ENCODE measurements at places on chromosomes 12 and 14.

- DNase-seq = no peak
Measured at GRCh38 chr14:45650754-45651153, 397.8 kb upstream of the MIS18BP1 start.

DNA sequence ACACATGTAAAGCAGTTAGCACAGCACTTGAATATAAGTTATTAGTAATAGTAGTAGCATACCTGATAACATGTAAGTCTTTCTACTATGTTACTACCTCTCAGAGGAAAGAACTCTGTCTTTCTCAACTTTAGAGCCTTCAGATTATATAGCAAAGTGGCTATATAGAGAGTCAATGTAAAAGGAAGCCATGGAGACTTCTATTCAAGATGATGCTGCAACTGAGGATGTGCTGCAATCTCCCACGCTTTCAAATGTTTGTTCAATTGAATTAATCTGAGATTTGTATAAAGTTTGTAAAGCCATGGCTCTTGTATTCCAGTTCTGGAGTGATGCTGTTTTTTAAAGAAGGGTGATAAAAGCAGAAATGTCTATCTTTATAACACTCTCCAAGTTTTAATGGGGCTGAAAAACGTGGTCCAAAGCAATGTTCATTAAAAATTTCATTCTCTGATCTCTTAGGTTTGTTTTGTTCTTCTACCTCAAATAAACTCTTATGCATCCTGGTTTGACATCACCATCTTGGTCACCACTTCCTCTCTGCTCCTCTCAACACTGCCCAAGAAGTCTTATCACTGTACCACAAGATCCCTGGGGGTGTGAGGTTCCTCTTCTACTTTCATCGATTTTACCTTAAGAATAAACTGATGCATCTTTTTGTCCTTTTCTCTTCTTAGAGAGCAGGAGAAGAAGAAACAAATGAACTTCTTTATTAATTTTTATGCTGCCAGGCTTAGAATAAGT lies 40.6 kb downstream of the C12orf42 start:
- DNase-seq = no peak

- DNase-seq = no peak
Measured at GRCh38 chr12:22408610-22409376, 74.3 kb upstream of the ST8SIA1 start.

- no peak for DNase-seq
Measured at GRCh38 chr12:92362126-92362525, 216.5 kb upstream of the BTG1 start.

DNA sequence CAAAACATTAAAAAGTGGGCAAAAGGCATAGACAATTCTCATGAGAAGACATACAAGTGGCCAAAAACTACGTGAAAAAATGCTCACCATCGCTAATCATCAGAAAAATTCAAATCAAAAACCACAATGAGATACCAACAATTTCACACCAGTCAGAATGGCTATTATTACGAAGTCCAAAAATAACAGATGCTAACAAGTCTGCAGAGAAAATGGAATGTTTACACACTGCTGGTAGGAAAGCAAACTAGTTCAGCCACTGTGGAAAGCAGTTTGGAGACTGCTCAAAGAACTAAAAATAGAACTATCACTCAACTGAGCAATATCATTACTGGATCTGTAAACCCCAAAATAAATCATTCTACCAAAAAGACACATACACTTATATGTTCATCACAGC lies 76.2 kb downstream of the PRKD1 start:
- DNase-seq = no peak

- no peak for DNase-seq
Measured at GRCh38 chr12:43208221-43208620, 343.8 kb downstream of the ADAMTS20 start.

DNA sequence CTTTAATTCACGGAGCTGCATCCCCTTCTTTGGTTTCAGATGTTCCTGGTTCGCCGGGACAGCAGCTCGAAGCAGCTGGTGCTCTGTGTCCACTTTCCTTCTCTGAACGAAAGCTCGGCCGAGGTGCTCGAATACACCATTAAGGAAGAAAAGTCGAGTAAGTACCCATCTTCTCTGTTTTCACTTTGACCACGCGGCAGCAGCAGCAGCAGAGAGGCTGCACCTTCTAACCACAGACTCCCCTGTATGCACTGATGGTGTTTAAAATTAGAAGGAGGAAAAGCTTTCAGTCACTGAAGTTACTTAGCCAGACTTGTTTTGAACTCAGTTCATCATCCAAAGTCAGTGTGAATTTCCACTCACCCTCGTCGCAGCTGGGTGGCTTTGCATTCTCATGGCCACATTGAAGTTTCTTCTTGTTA lies 63.8 kb downstream of the RIN3 start:
- no peak for DNase-seq

GRCh38 chr14:87975636-87976035 lies 17.3 kb downstream of the GALC start:
- DNase-seq = no peak

GRCh38 chr12:83404521-83404920 lies 717.8 kb downstream of the TMTC2 start:
- DNase-seq = no peak

DNA sequence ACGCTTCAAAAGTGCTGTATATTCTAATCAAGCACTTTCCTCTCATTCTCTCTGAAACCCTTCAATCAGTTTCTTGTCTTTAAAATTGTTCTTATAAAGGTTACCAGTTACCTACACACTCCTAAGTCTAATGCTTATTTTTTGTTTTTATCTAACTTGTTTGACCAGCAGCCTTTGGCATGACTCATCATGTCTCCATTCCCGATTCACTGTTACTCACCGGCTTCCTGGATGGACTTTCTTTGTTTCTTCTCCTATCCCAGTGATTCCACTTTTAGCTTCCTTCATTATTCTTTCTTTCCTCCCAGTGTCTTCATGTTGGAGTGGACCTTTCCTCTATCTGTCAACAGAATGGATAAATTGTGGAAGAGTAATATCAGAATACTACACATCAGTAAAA lies 368.6 kb upstream of the CCDC196 start:
- no peak for DNase-seq

DNA sequence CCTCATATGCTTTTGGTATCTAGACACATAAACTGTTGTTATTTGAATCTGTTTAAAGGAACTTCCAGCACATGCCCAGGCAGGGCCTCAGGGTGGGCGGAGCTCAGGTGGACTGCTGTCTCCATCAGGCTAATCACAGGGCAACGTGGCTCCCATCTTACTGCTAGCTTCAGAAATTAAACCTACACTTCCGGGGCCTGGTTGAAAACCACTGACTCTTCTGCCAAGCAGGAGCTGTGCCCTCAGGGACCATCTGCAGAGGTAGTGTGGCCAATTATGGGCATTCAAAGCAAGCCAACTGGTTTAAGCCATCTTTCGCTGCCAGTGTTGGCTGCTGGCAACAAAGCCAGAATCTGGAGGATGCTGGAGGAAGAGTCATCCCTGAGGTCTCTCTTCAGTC lies 97.5 kb downstream of the TMX1 start:
- DNase-seq = no peak

GRCh38 chr12:11408096-11408495 lies 12.7 kb upstream of the PRB2 start:
- no peak for DNase-seq

DNA sequence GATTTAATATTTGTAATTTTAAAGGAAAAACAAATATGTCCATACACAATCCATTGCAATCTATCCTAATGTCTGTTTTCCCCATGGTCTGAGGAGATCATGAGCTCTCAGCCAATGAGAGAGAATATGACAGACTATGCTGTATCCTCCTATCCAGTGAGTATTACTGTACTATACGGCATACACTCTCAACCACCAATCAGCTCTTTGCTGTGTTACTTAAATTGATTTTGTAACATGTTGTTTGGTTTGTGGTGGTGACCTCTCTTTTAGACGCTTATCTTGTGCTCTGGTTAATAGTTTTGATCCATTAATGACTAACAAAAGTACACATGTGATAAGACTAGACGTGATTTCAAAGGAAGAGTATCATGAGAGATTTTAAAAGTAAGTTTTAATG lies 231.5 kb upstream of the FOXN3 start:
- no peak for DNase-seq

GRCh38 chr14:69572030-69572840 lies 2.4 kb downstream of the CCDC177 start:
- no peak for DNase-seq

GRCh38 chr14:30768791-30769190 lies 105.6 kb upstream of the COCH start:
- no peak for DNase-seq

- no peak for DNase-seq
Measured at GRCh38 chr14:29536886-29537511, 390.6 kb downstream of the PRKD1 start.

- DNase-seq = no peak
Measured at GRCh38 chr12:118581371-118581770, 205.0 kb downstream of the SUDS3 start.

DNA sequence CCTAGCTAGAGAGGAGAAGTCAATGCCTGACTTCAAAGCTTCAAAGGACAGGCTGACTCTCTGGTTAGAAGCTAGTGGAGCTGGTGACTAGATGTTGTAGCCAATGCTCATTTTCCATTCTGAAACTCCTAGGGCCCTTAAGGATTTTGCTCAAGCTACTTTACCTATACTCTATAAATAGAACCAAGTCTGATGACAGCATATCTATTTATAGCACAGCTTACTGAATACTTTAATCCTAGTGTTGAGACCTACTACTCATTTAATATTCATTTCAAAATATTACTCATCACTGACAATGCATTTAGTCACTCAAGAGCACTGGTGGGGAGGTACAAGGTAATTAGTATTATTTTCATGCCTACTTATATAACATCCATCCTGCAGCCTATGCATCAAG lies 137.2 kb upstream of the PELI2 start:
- no peak for DNase-seq

GRCh38 chr14:91173221-91173670 lies 59.4 kb downstream of the DGLUCY start:
- DNase-seq = peak; percentile 63

- no peak for DNase-seq
Measured at GRCh38 chr12:12996209-12996608, 3.9 kb downstream of the HEBP1 start.

DNA sequence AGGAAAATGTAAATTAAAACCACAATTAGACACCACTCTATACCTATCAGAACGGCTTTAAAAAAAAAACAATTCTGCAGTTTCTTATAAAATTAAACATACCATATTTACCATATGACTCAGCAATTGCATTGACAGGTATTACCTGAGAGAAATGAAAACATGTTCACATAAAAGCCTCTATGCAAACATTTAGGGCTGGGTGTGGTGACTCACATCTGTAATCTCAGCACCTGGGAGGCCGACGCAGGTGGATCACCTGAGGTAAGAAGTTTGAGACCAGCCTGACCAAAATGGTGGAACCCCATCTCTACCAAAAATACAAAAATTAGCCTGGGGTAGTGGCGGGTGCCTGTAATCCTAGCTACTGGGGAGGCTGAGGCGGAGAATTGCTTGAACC lies 41.1 kb downstream of the SPTB start:
- DNase-seq = no peak

DNA sequence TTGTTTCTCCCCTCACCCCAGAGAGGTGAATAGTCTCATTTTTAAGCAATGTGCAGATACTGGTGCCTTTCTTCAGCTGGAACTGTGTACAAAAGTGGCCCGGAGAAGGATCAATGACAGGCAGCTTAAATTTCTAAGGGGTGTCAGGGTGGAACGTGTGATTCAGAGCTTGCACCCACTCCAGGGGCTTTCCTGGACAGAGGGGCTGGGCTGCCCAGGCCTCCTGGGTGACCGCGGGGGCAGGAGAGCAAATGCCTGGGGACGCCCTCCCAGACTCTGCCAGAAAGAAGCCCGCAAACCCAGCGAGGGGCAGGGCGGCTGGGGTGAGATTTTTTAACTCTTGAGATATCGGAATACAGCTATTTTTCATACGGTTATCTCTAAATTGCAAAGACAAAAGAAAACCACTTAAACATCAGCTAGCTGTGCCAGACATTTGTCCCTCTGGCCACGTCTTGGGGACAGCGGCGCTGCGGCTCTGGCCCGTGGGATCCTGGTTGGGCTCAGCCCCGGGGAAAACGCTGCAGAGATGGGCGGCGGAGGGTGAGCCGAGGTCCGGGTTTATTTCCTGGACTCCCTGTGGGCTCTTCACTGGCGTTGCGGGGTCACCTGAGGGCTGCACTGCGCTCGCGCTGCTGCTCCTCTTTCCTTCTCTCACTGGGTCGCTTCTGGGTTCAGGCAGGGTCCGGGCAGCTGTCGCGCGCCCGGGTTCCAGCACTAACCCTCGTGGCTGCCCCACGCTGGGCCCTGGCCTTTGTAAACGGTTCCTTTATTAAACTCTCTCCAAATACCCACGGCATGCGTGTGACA lies 35.8 kb downstream of the NFKBIA start:
- no peak for DNase-seq

DNA sequence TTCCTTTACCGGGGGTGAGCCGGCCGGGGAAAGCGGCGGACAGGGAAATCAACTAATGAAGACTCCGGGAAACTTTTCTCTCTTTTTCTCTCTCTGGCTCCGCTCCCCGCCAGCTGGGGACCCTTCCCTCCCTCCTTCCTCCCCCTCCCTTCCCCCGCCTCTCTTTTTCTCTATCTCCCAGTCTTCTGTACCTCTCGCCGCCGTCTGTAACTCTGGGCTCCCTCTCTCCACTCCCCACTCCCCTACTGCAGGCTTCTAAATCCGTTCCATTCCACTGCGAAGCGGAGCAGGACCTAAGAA lies 6.9 kb upstream of the HOXC11 start:
- no peak for DNase-seq

DNA sequence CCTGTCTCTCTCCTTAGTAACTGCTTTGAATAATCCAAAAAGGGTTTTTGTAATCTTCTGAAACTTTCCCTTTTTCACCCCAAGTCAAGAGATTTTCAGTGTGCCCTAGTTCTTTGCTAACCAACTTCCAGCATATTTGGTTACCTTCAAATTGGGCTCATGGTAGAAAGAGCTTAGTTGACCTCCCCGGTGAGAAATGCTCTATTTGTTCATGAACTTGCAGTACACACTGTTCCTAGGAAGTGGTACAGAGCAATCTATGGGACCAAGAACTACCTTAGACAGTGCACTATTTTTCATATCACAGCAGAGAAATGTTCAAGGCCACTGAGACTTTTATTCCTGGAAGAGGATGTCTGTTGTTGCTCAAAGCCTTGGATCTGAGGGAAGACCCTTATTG lies 1.7 kb downstream of the USP5 start:
- no peak for DNase-seq

DNA sequence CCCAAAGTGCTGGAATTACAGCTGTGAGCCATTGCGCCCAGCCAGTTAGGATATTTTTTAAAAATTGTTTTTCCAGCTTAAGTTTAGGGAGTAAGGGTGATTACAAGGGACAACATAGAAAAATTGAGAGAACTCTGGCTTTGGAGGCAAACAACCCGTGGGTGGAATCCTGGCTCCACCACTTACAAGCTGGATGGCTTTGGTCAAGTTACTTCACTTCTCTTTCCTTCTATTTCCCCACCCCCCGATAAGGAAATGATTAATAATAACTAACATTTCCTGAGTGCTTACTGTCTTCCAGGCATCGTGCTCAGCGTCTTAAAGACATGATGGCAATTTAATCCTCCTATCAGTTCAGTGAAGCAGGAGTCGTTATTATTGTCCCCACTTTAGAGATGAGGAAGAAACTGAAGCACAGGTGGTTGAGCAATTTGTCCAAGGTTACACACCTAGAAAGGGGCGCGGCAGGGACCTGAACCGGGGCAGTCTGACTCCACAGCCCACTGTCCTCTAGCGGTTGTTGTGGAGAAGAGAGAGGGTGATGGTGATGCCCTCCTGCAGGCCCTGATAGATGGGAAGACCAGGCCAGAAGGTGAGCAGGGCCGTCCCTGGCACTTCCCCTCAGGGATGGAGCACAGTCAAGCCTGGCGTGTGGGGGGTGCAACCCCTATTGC lies 16.7 kb upstream of the FAIM2 start:
- no peak for DNase-seq

- DNase-seq = no peak
Measured at GRCh38 chr14:92323011-92323915, at the start of gene SLC24A4. Gene SLC24A4 (plus strand): TSS chr14:92323165. CDS start chr14:92323831, 666 bp downstream.

Measured in activated B cell treated with CpG ODN at 0.5 μM for 24 hours (primary cell).